ENCODE measurements at places on chromosomes 2 and 18.

DNA sequence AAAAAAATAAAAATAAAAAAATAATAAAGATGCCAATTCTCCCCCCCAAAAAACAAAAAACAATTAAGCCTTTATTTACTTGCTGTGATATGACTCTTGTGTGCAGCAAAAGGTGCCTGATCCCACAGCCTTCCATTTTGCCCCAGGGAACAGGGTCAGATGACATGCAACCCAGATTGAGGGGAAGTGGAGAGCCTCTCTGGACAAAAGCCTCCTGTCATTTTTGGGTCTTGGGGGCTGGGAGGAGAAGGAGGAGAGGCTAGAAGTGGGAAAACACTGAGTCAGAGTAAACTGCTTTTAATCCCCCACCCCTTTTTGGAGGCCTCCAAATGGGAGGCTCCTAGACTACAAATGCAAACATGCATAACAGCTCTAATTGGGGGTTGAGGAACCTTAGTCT is 46.6 kb upstream of the SCG2 start:
- DNase-seq: no peak

DNA sequence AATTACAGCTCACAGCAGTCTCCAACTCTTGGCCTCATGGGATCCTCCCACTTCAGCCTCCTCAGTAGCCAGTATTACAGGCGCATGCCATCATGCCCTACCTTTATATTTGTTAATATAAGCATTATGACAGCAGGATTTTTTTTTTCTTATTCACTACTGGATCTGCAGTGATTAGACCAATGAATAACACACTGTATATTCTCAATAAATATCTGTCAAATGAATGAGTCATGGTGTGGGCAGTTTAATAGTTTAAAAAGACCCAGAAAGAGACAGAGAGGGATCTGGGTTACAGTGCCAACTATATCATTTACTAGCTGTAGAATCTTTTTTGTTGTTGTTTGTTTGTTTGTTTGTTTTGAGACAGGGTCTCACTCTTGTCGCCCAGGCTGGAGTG is 62.4 kb upstream of the LTBP1 start:
- no peak for DNase-seq

- DNase-seq: no peak
These were observed 26.1 kb downstream of the PKDCC start for GRCh38 chr2:42073739-42074503.

DNA sequence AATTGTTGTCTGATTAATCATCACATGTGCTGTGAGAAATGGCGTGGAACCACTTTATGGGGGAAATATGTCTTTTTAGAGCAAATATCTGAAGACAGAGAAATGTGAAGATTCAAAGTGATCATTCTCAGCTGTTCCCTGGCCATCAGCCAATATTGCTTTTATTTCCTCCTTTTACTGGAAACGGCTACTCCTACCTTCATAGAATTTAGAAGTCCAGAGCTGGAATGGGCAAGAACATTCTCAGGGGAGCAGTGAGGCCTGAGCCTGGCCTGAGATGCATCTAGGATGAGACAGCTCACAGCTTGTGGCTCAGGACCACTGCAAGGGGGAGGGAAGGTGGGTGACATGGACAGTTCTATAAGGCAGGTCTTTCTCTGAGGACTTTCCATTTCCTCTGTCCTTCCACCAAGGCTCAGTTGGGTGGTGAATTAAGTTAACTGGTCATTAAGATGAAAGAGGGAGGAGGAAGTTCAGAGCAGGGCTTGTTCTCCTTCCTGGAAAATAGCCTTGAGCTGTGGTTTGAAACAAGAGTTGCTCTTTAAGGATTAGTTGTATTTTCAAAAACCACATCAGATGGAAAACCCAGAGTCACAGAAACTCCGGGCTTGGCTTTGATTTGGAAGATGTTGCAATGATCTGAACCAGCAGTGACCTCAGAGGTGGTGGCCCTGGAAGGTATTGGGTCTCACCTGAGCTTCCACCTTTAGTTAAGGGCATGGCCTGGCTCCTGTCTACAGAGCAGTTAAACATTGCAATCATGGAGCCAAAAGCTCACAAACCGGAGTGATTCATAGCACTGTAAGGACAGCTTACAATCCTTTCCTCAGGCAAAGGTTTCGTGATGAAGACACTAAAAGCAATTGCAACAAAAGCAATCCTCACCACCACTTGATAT is 144.3 kb downstream of the VAPA start:
- no peak for DNase-seq

GRCh38 chr2:172252154-172252553 is 149.5 kb upstream of the DLX2 start:
- no peak for DNase-seq

DNA sequence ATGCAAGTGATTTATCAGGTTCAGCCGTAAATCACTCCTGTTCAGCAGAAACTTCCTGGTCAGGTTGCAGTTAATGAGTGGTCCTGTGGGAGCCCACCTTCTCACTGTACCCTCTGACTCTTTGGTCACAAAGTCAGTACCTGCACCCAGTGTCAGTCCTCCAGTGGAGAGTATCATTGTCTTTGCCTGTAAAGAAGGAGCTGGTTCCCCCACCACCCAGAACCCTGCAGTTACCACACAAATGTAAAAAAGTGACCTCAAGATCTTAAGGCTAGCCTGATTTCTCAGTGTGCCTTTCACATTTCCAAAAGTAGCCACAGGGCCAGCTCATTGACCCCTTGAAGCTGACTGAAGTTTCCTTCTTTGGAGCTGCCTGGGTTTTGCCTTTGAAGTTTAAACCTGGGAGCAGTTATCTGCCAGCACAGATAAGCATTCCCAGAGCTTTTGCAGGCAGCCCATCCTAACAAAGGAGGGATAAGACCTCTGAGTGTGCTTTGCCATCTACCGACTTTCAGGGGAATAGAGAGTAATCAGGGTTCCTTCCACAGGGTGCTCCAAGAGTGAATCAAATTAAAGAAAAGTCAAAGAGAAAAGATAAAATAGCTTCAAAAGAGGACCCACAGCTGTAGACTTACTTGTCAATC is 725.2 kb downstream of the CPS1 start:
- no peak for DNase-seq
